CD14-positive monocyte (primary cell): ENCODE measurements at places on chromosomes 12 and 14. TPM values are rescaled to one million over a fixed set of nuclear protein-coding genes. Genes with fewer than 3 reads are reported as not detected.

DNA sequence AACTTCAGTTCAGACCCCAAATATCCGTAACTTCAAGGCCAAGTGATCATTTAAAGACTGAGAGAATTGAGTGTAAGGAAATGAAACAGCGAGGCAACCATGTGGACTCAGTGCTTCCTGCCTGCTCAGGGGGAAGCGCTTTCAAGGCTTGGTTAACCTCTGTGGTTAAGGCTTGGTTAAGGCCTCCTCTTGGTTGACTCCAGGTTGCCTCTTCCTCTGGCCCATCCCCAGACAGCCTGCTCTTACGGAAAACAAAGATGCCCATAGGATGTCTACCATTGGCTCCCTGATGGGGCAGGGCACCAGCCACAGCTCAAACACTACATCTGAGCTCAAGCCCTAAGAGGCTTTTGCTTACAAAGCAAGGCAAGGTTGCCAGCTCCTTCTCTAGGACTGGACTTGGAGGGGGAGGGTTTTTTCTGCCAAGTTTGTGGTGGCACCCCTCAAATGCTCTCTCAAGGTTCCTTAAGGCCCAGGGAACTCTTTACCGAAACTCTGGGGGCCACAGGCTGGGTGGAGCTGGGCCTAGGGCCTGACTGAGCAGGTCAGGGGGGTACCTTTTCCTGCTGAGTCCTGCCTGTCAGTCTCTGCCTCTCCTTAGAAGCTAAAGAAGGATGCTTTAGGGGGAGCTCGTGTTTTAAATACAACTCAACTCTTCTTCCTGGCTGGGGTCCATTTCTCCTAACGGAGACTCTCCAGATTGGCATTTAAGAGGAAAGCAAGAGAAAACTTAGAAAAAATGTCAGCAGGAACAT is 13.7 kb downstream of the COL2A1 start:
- DNase-seq = no peak

GRCh38 chr12:127284870-127285431 is 982.0 kb upstream of the TMEM132C start:
- DNase-seq = no peak

Gene CACNA2D4
- polyA plus RNA-seq = 87.7 and 98.1 TPM in 2 replicates

Gene ADAMTS20
- not detected for polyA plus RNA-seq

GRCh38 chr14:100893228-100893601 is 10.3 kb downstream of the RTL1 start:
- no peak for DNase-seq

Gene PTCSC3
- polyA plus RNA-seq = not detected

Gene C14orf39
- not detected for polyA plus RNA-seq

DNA sequence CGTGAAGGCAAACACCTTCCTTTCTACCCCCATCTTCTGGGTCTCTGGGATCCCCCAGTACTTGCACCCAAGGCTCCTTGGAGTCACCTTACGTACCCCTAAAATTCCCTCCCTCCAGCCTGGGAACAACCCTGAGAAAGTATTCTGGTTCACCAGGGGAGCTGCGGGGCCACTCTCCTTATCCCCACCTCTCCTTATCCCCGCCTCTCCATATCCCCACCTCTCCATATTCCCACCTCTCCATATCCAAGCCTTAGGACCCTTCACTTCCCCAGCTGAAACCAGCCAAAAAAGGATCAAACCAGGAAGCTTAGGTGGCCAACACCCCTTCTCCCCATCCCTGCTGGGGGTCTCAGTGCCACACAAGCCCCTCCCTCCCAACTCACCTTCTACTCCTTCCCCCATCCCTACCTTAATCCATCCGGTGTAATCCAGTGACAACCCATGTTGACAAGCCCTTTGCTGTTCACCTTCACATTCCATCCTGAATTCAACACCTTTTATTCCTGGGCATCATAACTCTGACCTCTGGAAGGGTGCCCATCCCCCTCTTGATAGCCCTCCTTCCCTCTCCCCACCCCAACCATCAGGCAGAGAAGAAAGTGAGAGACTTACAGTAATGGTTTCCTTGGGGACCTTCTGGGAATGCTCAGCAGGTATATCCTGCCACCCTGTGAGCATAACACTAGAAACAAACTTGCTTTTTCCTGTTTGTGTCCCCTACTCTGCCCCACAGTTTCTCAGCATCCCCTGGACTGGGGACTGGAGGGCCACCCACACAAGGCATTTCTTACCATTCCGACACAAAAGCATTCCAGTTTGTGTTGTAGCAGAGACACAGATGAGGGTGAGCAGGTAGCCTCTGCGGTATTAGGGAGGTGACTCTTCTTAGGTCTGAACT is 1.6 kb upstream of the MSI1 start:
- no peak for DNase-seq

Gene SMCO3
- polyA plus RNA-seq = 0.11 TPM

- DNase-seq = no peak
These were observed 175.3 kb downstream of the PRKD1 start for GRCh38 chr14:29752221-29752923.

DNA sequence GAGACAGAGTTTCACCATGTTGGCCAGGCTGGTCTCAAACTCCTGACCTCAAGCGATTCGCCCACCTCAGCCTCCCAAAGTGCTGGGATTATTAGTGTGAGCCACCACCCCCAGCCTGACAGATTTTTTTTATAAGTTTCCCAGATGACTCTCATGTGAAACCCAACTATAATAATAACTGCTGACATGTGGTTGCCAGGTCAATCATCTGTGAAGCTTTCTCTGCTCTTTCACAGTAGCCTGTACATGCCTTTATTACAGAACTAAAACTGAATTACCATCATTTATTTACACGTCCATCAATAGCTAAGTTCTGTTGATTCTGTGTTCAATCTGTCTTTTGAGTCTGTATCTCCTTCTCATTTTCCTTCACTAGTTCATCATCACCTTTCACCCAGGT is 218.5 kb downstream of the RPS29 start:
- no peak for DNase-seq

Gene SYT1
- 0.72 TPM for polyA plus RNA-seq

GRCh38 chr12:74980510-74980909 is 229.1 kb downstream of the KCNC2 start:
- no peak for DNase-seq

GRCh38 chr12:52600941-52601481 is at the start of gene KRT72:
Gene KRT72 (minus strand): TSS chr12:52601463. CDS start chr12:52601452, 11 bp downstream.
- DNase-seq = no peak

- peak; percentile 29 for DNase-seq
These were observed 49.8 kb upstream of the LRRK2 start for GRCh38 chr12:40175045-40175444.

DNA sequence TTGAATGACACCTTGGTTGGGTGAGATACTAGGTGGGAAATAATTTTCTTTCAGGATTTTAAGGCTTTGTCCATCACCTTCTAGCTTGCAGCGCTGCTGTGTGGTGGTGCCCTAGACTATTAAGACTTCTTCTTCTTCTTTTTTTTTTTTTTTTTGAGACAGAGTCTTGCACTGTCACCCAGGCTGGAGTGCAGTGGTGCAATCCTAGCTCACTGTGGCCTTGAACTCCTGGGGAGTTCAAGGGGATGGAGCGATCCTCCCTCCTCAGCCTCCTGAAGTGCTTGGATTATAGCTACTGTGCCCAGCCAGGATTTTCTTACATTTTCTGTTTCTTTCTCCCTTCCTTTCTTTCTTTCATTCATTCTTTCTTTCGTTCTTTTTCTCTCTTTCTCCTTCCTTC is 10.3 kb upstream of the MTA1 start:
- DNase-seq = peak; percentile 40

Gene PLBD1
- 163 and 317 TPM in 2 replicates for polyA plus RNA-seq

Gene RIMBP2
- polyA plus RNA-seq = not detected

- no peak for DNase-seq
These were observed 27.7 kb downstream of the FBLN5 start for GRCh38 chr14:91919814-91920213.

GRCh38 chr12:132702640-132703039 is 8.0 kb upstream of the PGAM5 start:
- no peak for DNase-seq

Gene BRAP
- 6.6 and 10.2 TPM in 2 replicates for polyA plus RNA-seq

Gene C14orf132
- not detected for polyA plus RNA-seq

Gene C12orf50
- polyA plus RNA-seq = not detected in 2 replicates

DNA sequence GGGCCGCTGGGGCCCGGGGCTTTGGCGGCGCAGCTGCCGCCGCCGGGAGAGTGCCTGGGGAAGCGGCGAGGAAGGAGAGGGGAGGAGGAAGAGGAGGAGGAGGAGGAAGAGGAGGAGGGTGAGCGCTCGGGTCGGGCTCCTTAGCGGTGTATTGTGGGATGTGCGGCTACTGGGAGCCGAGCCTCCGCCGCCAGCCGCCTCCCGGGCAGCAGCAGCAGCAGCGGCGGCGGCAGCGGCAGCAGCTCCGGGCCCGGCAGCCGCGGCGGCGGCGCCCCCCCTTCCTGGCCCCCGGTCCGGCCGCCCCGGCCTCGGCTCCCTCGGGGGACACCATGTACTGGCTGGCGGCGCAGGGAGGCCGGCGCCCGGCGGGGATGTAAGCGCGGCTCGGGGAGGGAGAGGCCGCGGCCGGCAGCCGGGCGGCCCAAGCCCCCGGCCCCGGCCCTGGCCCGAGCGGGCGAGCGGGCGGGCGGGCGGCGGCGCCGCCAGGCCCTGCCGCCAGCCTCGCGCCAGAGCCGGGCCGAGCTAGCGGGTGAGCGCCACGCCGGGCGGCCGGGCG is at the start of gene SETD1B:
SETD1B (plus strand) TSS at position 149 of the 556 bp plus-strand sequence. CDS start 729 bp downstream, outside the sequence.
- no peak for DNase-seq

DNA sequence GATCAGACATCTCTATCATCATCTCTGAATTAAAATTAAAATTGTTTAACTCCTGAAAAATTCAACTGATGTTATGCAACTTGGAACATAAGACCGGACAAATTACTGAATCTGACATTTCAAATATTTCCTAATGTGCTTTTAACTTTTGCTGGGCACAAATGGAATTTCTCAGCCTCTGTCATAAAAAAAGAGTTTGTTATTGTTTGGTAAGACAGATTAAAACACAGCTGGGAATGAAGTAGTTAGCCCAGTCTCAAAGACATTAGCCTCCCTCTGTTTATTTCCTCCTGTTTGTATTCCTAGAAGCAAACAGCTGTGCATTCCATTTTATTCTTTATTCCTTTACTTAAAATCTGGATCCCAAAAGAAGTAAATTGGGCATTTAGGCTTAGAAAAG is 29.4 kb downstream of the PLEKHA5 start:
- no peak for DNase-seq

DNA sequence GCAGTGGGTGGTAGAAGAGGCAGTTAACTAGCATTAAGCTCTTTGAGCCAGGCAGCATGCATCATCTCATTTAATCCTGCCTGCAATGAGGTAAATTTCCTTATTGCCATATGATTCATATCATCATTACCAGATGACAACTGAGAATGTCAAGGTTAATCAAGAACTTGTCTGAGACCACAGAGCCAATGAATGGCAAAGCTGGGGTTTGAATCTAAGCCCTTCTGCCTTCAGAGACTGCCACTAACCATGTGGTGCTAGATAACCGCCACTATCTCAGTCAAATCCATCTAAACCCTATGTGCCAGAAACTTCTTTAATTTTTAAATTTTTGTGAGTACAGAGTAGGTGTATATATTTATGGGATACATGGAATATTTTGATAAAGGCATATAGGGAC is 77.8 kb upstream of the GRIP1 start:
- DNase-seq = no peak

DNA sequence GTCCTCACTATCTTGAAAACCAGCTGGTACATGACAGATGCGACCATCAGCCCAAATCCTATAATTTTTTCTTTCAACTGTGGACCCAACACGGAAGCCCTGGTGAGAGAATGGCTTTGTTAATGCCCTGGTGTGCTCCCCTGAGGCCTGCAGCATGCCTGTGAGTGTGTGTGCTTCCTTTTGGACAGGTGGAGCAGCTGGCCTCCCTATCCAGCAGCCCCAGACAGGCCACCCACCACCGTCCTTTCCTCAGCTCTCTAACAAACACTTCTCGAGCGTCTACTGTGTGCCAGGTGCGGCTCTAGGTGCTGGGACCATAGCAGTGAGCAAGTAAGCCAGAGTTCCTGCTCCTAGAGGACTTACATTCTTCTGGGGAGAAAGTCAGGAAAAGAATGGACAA is 78.9 kb upstream of the GZMB start:
- no peak for DNase-seq

- no peak for DNase-seq
These were observed 803.7 kb downstream of the DIO2 start for GRCh38 chr14:79407572-79407971.

DNA sequence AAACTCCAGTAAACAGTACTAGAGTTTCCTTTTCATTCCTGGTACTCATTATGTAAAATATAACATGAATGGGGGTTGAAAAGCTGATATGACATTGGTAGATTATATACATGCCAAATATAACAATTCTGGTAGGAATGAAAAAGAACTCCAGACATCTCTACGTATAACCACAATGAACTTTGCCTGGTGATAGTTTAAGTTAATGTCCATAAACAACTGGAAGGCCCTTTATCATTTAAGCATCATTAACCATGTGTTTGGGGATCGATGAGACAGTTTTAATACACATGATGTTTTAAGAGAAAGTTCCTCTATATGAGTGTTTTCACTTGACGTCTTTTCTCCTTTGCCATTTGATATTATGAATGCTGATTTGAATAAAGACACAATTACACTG is 5.8 kb downstream of the PTGER2 start:
- no peak for DNase-seq

- DNase-seq = peak; percentile 83
These were observed 51.8 kb downstream of the FOXN3 start for GRCh38 chr14:89365061-89365801.

Gene RAB21
- polyA plus RNA-seq = 4.1 and 10.8 TPM in 2 replicates

DNA sequence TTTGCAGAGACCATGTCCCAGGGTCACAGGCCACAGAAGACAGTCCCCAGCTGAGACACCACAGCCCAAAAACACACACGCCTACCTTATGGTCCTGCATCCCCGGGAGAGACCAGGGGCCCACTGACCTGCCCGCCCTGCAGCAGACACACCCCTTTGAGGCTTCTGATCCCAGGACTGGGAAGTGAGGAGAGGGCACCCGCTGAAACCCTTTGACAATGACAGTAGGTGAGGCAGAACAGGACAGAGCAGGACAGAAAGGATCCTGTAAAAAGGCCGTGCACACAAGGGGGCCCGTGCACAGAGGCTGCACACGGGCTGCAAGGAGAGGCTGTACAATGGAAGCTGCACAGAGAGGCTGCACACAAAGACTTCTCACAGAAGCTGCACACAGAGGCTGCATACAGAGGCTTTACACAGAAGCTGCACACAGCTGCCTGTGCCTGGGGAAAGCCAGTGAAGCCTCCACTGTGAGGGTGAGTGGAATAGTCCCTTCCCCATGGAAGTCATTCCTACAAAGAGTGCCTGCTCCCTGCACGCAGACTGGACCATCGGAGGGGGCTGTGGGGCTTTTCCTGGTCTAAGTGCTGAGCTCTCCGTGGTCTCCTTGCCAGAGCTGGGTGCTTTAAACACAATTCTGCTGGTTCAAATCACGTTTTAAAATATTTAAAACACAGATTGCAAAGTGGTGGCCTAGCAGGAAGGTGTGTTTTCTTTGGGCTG is 16.6 kb upstream of the SFSWAP start:
- DNase-seq = no peak

Gene GUCY2C
- polyA plus RNA-seq = 0.14 TPM
